Type B pancreatic cell (in vitro differentiated cells): ENCODE measurements at places on chromosomes 3 and 15. TPM values are rescaled to one million over a fixed set of nuclear protein-coding genes. Genes with fewer than 3 reads are reported as not detected.

The CELF6 gene
- total RNA-seq: 0.45 and 1.9 TPM in 2 replicates

The HTR3E gene
- not detected in 2 replicates for total RNA-seq

The ENTPD3 gene
- total RNA-seq: 2.5 and 2.7 TPM in 2 replicates

The CHRNB4 gene
- total RNA-seq: 3.8 and 4.6 TPM in 2 replicates

The CNTN6 gene
- total RNA-seq: 0.64 and 3.3 TPM in 2 replicates

The KCNMB3 gene
- 2.0 and 2.4 TPM in 2 replicates for total RNA-seq

DNA sequence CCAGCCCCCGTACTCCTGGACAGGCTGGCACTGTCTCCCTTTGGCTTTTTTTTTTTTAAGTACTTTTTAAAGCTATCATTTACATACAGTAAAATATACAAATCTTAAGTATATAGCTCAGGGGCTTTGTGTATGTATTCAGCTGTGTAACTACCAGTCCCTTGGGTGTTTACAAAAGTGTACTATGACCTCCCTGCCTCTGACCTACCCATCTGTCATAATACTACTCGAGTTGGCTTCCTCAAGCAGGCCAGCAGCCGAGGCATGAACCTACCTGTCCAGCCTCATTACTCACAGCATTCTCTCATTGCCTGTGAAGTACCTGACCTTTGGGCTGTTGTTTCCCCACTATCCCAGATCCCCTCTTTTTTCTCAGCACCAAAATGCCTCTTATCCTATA is 33.2 kb downstream of the ABHD2 start:
- H3K4me1 ChIP-seq: peaks cover 28% of the 10 kb centered on the region
- peaks cover 17% of the 10 kb centered on the region for H3K36me3 ChIP-seq
- no peaks in the 10 kb centered on the region for H3K27me3 ChIP-seq
- peak overlapping the region; percentile 85 for H3K27ac ChIP-seq

- H3K4me3 ChIP-seq: no peak overlapping the region
- H3K36me3 ChIP-seq: no peaks in the 10 kb centered on the region
- no peak overlapping the region for H3K27ac ChIP-seq
- H3K27me3 ChIP-seq: peaks cover 5% of the 10 kb centered on the region
- no peak for DNase-seq
Measured at GRCh38 chr3:62817678-62818077, 57.5 kb downstream of the CADPS start.

DNA sequence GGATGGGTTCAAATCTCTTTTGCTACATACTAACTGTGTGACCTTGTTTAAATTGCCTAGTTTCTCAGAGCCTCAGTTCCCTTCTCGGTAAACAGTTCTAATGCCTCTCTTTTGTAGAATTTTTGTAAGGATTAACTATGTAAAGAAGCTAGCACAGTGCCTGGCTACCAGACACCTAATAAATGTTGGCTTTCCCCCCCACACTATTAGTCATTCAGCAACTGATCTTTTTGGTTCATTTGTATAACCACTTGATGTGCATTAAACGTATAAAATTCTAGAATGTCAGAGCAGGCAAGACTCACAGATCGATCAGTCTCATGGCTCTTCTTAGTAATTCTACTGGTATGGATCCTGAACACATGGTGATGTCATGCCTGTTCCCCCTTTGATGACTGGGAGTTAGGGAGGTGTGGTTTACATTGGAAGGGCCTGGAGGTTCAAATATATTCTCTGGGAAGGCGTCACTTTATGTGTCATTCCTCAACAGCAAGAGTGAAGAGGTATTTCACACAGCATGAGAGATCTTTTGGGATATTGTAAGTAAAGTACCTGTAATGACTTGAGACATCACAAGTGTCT is 6.5 kb downstream of the TAGLN3 start:
- H3K4me1 ChIP-seq: peaks cover 39% of the 10 kb centered on the region
- H3K4me3 ChIP-seq: no peak overlapping the region
- no peak for DNase-seq
- H3K27me3 ChIP-seq: peaks cover 17% of the 10 kb centered on the region
- no peak overlapping the region for H3K27ac ChIP-seq

- no peak for DNase-seq
- no peaks in the 10 kb centered on the region for H3K4me1 ChIP-seq
- no peaks in the 10 kb centered on the region for H3K36me3 ChIP-seq
- H3K27me3 ChIP-seq: peaks cover 58% of the 10 kb centered on the region
Measured at GRCh38 chr15:87939848-87940457, 316.6 kb downstream of the NTRK3 start.

DNA sequence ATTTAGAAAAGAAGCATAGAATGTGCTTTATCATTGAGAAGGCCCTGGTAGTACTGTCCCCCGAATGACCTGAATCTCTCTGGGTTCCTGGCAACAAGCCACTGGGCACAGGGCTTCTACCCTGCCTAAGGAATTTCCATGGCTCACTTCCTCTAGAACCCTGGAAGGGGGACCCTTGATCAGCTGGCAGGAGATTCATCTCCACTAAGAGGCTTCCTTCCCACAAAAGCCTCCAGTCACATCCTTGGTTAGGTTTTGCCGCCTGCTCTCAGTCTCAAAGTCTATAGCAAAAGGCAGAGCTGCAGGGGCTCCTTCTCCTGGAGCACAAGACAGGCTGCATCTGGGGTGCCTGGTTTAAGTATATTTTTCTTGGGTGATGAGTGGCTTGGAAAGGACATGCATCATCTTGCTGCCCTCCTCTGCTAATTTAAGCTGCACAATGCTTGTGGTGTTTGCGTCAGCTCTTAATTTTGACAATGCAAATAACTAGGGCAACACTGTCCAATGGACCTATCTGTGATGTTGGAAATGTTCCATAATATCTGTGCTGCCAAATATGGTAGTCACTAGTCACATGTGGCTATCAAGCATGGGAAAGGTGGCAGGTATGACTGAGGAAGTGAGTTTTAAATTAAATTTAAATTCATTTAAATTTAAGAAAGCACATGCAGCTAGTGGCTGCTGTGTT is 33.4 kb upstream of the RARRES1 start:
- no peak overlapping the region for H3K4me3 ChIP-seq
- no peak overlapping the region for H3K27ac ChIP-seq
- H3K36me3 ChIP-seq: peaks cover 5% of the 10 kb centered on the region
- peaks cover 40% of the 10 kb centered on the region for H3K4me1 ChIP-seq

- no peak overlapping the region for H3K4me3 ChIP-seq
- DNase-seq: no peak
- peaks cover 22% of the 10 kb centered on the region for H3K4me1 ChIP-seq
Measured at GRCh38 chr3:156356537-156357363, 198.2 kb downstream of the SSR3 start.

DNA sequence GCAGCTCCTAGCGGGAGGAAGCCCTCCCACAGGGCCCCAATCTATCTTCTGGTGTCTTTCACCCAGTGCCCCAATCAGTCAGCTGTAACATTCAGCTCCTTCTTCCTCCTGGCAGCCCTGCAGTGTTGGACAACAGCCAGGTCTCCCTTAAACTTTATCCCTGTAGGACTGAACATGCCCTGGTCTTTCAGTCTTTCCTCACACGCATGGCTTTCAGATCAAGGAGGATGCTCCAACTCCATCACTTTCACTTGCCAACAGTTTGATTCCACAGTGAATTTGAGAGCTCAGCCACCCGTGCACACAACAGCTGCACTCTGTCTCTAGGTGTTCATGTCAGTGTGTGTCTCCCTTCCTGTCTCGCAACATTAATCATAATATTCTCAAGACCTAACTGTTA is 28.5 kb upstream of the LRRC34 start:
- H3K27ac ChIP-seq: no peak overlapping the region
- DNase-seq: no peak
- H3K4me3 ChIP-seq: no peak overlapping the region
- H3K36me3 ChIP-seq: no peaks in the 10 kb centered on the region
- H3K27me3 ChIP-seq: no peaks in the 10 kb centered on the region
- peaks cover 6% of the 10 kb centered on the region for H3K4me1 ChIP-seq

GRCh38 chr3:160569894-160570652 is 4.7 kb upstream of the KPNA4 start:
- no peaks in the 10 kb centered on the region for H3K27me3 ChIP-seq
- H3K27ac ChIP-seq: no peak overlapping the region
- H3K36me3 ChIP-seq: peaks cover 7% of the 10 kb centered on the region
- peaks cover 16% of the 10 kb centered on the region for H3K4me1 ChIP-seq

DNA sequence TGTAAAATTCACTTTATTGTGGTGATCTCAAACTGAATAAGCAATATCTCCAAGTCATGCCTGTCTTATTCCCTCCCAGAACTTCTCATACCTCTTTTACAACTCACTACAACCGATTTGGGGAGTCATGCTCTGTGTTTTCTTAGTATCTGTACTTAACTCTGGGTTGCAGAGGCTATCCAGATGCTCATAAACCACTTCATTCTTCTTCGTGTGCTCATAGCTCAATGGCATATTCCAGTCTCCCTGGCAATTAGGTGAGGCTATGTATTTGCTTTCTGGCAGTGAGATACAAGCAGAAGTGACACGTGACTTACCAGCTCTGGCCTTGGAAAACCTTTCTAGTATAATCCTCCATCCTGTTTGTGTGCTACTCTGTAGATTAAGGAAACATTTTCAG is 360.9 kb downstream of the ZNF385D start:
- no peak overlapping the region for H3K27ac ChIP-seq
- no peak for DNase-seq
- H3K4me1 ChIP-seq: no peaks in the 10 kb centered on the region
- no peak overlapping the region for H3K4me3 ChIP-seq
- no peaks in the 10 kb centered on the region for H3K27me3 ChIP-seq

GRCh38 chr3:119973018-119973646 is 121.1 kb downstream of the GSK3B start:
- peaks cover 7% of the 10 kb centered on the region for H3K4me1 ChIP-seq
- no peak for DNase-seq
- no peak overlapping the region for H3K27ac ChIP-seq
- H3K27me3 ChIP-seq: no peaks in the 10 kb centered on the region
- no peak overlapping the region for H3K4me3 ChIP-seq

DNA sequence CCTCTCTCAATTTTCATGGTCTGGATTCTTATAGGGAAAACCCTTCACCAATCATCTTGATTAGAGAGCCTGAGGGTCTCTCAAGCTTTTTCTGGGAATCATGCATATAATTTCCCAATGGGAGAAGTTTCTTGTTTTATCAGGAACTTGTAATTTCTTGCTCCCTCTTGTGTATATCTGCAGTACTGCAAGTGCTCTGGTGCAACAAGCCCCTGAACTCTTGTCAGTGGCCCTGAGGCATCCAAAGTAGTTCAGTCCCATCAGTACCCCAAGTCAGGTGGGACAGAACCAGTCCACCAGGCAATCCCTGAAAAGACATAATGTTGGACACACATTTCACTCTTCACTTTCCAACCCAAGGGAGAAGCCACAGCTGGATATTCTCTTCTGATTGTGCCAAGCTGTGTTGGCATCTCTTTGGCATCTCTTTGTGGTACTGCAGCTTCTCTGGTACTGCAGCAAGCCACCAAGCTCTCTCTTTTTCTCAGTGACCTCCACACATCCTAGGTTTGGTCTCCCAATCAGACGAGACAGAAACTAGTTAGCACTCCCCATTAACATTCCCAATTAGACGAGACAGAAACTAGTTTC is 214.5 kb downstream of the ZIC4 start:
- no peaks in the 10 kb centered on the region for H3K27me3 ChIP-seq
- DNase-seq: no peak
- H3K4me1 ChIP-seq: peaks cover 4% of the 10 kb centered on the region
- no peak overlapping the region for H3K4me3 ChIP-seq
